Osteoblast (primary cell): ENCODE measurements at places on chromosomes 12 and 14.

- no peak for DNase-seq
These were observed 779.9 kb upstream of the TMEM132C start for GRCh38 chr12:127487031-127487430.

- no peak for DNase-seq
These were observed 74.4 kb downstream of the NTF3 start for GRCh38 chr12:5506295-5506694.

DNA sequence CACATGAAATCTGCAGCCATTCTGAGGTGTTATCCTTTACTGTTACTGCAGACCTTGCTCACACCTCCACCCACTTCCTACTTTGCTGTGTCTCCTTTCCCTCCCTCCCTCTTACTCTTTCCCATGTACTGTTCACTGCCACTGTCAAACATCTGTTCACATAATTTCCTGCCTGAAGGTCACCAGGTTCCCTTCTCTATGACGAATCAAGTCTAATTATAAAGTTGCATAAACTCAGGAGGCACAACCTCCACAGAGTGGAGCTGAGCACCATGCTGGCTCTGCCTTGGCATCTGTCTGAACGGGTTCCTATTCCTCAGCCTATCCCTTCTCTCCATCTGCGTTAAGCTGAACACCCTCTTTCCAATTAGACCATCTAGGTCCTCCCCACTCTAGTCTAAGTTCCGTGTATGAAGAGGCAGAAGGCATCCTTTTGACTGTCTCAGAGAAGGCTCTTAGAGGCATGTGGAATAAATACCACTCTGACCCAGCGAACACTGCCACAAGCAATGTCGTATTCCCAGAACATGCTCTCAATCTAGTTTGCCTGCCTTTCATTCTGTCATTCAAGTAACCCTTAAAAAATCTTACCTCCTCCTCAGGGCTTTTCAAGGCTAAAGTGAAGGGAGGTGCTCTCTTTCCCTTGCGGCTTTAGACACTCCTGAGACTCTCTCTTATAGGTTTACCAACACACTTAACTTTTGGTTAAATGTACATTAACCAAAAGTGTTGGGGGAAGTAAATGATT, 48.7 kb downstream of the ACADS start:
- peak; percentile 55 for DNase-seq

- DNase-seq = peak; percentile 14
These were observed 8.0 kb upstream of the ITGA5 start for GRCh38 chr12:54427106-54427505.

DNA sequence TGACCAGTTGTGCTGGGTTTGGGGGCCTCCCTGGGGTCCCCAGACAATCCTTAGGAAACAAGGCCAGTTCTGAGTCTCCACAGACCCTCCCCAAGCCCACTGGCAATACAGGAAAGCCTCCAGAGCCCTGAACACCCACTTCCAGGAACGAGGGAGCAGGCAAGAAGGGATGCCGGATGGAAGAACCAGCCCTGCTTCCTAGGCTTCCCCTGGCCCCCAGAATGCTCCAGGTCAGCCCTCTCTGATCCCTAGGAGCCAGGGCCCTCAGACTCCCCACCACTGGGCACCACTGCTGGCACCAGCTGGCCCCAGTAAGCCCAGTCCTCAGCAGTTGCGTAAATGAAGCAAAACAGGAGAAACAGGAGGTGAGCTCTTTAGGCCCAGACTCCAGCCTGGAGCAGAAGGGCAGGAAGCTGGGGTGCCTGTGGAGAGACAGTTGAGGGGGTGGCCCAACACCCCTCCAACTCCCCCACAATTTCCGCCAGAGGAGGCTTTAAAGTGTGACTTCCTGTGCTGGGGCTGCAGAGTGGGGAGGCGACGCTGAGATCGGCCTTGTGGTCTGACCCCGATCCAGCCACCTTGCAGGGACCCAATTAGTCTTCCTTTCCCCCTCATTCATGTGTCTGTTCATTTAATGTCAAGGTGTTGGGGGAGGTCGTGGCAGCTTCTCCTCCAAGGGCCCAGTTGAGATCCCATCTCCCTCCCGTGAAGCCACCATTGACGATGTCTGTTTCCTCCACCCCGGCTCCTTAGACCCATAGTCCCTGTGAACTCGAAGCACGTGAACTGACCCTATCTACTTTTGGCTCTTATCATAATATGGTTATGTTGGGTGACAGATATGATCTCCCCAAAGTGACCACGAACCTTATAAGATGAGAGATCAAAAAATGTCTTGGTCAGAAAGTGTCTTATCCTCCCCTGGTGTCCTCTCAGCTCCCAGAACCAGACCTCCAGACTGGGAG, 4.7 kb downstream of the TNFRSF1A start:
- DNase-seq = peak; percentile 29

GRCh38 chr14:97387252-97387874, 590.2 kb downstream of the VRK1 start:
- no peak for DNase-seq

DNA sequence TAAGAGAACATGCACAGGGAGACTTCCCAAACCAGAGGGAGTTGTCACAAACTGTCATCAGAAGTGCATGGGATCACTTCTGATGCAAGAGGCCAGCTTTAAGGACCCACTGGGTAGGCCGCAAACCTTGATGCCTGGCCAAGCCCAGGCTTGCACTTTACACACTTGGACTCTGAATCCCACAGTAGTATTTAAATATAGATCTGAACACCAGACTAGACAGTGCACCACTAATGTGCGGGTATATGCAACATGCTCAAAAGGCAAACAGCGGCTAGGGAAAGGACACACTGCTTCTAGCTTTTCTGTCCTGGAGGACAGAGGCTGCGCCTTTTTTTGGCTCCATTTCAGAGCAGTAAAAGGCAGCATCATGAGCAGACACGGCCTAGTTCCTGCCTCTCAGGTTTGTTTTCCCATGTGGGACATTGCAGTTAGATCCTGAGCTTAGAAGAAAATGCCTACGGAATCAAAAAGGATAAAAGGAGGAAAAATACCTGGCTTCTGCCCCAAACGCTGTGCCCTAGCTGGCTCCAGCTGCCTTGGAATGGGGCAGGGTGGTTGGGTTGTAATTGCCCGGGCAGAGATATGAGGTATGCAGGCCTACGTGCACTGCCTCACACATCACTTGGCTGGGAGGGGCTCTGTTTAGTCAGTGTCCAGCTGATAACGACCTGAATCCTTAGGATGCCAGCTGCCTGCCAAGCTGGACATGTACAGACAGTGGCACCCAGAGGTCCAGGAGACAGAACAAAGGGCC, 84.5 kb upstream of the EGLN3 start:
- DNase-seq = no peak

DNA sequence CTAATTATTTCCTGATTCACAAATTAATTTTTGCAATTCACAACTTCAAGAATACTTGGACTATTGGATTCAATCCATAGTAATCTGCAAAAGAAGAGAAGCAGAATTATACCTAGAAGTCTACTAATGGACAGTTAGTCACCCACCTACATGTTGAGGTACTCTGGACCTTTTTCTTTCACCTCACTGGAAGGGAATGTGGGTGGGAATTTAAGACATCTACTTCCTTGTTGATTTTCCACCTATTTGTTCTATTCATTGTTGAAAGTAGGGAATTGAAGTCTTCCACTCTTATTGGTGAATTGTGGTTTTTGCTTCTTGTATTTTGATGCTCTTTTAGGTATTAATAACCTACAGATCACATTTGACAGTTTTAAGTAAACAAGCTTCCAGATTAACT, 11.0 kb downstream of the RESF1 start:
- DNase-seq = no peak

DNA sequence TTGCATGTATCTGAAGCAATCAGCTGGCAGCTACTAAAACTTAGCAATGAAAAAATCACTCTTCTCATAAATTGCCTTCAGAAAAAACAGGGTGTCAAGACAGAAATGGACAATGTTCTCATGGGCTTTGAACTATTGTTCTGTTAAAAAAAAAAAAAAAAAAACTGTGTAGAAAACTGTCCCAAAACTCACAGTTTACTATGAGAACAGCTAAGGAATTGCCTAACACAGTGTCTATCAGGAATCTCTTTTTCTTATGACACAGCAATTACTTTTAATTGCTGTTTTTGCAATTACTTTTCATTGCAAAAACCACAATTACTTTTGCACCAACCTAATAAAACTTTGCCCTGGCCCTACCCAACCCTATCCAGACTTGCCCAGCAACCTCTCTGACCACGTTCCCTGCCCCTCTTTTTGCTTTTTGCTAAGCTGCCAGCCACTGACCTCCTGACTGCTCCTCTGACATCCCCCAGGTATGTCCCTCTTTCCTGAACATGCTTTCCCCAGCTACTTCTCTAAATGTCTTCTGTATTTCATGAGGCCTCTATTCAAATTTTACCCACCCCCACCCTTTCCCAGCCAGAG, 68.0 kb upstream of the SLCO1C1 start:
- DNase-seq = no peak

DNA sequence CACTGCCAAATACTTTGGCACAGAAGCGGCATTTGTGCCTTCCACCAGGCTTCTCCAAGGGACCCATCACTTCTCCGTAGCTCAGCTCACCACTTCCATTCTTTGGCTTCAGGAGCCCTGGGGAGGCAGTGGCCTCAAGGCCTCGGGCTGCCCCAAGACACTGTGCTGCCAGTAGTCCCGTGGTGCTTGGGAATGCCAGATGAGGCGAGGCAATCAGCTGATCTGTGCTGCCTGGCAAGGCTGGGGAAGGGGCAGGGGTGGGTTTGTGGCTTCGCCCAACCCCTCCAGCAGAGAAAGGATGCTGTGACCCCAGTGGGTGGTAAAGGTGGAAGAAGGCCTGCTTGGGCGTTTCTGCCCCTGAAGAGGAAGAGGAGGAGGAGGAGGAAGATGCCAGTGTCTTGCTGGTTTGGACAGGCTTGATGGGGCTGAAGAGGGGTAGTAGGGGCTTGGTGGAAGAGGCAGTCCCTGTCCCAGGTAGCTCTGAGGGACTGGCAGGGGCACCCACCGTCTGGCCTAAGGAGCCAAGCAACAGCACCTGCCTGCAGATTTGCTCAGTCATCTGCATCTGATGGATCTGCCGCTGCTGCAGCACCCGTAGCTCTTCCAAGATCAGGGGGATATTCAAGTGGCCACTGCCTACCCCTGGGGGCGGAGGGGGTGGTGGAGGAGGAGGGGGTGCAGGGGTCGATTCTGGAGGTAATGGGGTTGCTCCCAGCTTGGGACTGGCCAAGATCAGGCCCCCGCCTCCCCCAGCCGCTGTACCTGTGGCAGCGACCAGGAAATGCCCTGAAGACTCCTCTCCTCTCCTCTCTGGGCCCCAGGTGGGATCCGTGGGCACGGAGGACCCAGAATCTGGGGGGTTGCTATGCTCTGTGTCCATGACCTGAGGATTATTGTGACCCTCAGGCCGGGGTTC, 1.3 kb downstream of the SALL2 start:
- peak; percentile 43 for DNase-seq

GRCh38 chr14:64899958-64900357, 14.3 kb upstream of the CHURC1 start:
- DNase-seq = no peak

DNA sequence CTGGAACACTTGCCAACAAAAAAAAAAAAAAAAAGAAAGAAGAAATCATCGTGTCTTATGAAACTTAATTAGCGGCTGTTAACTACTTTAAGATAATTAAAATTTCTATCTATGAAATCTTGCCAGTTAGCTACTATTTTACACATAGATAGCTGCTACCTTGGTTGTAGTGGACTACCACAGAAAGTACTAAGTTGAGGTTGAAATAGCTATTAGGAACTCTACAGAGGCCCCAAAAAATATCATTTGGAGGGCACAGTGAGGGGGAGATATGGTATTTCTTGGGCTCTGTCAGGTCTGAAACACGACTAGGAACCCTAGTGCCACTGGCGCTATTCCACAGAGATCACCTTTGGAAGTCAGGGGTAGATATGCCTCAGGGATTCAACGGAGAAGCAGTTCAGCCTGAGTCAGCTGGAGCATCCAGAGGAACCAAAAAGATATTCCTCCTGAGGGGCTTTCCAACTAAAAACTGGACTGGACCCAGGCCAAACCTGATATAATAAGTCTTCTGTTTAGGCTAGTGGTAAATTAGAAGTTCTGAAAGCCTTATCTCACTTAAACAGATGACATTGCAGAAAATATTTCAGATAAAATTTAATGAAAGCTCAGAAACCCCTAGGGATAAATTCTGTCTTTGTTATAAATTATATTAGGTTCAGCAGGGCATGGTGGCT, 126.1 kb downstream of the EPS8 start:
- no peak for DNase-seq

GRCh38 chr12:6691473-6691872, 2.3 kb upstream of the ZNF384 start:
- DNase-seq = peak; percentile 93

DNA sequence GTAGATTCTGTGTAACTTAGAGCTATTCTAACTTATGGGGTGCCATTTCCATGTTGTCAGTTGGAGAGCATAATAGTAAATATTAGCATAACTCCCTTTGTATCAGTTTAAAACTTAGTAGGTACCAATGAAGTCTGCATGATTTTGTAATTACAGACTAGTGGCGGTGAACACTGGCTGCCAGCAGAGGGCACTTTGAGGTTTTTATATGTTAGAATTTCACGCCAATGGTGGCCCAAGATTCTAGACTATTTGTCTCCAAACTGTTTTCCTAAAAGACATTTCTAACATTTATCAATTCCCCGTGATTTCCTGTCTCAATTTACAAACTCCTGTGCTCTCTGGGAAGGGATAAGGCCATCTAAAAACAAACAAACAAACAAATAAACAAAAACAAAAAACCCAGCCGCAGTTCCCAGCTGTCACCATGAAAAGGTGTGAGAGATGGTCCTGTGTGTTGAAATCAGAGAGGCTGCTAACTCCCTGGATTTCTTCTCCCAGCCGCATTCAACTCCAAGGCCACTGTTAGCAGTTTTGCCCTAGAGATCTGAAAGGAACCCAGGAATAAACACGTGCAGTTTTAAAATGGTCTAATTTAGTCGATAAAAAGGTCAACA, 57.6 kb downstream of the BRMS1L start:
- DNase-seq = peak; percentile 22

- DNase-seq = no peak
These were observed 42.8 kb downstream of the NKX2-1 start for GRCh38 chr14:36477266-36477665.

DNA sequence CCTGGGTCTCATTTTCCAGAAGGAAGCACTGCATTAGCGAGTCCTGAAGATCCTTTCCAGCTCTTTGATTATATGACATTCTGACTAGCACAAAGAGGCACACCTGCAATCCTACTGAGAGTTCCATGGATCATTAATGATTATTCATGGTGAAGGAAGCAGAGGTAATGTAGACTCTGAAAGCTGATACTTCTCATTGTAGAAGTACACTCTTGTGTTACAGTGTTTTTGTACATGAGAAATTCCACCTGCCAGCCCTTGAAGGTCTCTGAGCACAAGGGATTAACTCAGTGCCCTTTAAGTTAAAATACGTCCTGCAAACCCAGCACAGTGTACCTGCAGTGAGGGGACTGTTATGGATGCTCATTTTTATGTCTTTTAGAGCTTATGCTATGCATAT, 558.8 kb upstream of the FBXO33 start:
- no peak for DNase-seq
